ENCODE measurements at places on chromosomes 6 and 20.
A peak's percentile ranks its signal among the peaks of the same experiment; 100 is the strongest.

DNA sequence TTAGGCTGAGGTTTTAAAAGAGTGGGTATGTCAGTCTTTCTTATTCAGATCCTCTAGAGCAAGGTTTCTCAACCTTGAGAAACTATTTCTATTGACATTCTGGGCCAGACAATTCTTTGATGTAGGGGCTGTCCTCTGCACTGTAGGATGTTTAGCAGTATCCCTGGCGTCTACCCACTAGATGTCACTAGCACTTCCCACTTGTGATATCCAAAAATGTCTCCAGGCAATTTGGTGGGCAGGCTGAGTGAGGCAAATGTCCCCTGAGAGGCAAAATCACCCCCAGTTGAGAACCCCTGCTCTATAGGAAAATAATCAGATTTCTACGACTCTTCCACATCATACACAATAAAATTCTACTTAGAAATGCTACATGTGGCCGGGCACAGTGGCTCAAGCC, 7.7 kb upstream of the ZKSCAN8 start:
- DNase-seq, result peak; percentile 50

DNA sequence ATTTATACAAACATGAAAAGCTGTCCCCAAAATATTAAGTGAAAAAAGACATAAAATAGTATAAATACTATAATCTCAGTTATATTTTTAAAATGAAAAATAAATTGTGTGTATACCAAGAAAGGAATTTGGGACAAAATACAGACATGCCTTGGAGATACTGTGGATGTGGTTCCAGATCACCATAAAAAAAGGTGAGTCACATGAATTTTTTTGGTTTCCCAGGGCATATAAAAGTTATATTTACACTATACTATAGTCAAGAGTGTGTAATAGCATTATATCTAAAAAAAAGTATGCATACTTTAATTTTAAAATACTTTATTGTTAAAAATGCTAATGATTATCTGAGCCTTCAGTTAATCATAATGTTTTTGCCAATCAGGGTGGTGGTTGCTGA, 17.4 kb upstream of the SDHAF4 start:
- no peak for DNase-seq

DNA sequence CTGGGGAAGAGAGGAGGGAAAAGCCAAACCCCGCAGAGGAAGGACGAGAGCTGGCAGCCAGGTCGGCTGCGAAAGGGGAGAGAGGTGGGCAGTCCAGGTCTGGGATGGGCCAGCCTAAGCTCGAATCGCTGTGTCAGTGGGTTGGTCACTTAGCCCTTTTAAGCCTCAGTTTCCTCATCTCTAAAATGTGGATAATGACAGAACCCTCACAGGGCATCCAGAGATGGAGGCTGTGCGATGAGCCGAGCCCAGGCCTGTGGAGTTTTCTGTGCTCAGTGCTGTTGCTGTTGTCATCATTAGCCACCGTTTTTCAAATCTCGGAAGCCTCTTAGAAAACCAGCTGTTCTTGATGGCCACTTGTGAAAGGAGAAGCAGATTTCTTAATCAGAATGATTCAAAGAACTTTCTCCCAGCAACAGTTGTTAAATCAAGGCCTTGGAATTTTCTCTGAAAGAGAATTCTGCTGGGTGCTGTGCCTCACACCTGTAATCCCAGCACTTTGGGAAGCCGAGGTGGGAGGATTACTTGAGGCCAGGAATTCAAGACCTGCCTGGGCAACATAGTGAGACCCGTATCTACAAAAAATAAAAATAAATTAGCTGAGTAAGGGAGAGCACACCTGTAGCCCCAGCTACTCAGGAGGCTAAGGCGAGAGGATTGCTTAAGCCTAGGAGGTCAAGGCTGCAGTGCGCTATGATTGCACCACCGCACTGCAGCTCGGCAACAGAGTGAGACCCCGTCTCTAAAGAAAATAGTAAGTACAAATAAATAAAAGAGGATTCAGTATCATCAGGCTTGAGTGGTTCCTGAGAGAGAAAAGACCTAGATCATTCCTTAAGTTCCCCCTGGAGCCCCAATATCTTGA, 46.3 kb upstream of the ENTPD6 start:
- no peak for DNase-seq

DNA sequence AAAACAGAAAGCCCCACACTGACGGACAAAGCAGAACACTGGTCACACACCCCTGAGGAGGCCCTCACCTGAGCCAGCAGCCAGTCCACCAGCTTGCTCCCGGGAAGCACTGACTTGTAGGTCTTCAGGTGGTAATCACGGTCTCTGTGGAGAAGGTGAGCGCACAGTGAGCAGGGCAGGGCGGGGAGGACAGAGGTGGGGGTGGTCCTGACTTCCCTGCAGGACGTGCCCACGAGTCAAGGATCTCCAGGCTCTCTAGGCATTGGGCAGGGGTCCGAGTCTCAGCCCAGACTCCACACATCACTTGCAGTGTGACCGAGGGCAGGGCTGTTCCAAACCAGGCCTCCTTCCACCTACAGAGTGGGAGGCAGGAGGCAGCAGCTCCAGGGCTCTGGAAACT, 151.7 kb downstream of the PREX1 start:
- DNase-seq, result no peak

DNA sequence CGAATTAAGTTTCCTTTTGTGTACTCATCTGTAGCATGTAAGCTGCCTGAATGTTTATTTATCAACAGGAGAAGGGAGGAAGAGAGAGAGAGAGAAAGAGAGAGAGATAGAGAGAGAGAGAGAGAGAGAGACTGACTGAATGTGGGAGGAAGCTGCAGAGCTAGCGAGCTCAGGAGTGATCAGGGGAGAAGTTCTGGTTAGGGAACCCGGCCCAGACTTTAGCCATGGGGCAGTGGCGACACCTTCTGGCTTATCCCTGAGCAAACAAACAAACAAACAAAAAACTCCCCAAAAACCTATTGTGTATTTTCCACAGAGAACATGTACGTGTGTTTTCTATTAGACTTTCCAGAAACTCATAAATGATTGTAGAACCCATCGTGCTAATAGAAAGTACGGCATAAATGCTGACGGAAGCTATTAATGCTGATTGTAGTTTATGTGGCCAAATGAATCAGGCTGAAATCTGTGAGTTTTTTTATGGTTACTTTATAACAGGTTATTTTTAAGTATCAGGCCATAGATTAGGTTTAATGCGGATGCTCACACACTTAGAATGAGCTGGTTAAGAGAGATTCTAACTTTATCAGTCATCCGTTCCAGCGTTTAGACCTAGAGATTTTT, 92.8 kb downstream of the CLIC5 start:
- peak; percentile 55 for DNase-seq

DNA sequence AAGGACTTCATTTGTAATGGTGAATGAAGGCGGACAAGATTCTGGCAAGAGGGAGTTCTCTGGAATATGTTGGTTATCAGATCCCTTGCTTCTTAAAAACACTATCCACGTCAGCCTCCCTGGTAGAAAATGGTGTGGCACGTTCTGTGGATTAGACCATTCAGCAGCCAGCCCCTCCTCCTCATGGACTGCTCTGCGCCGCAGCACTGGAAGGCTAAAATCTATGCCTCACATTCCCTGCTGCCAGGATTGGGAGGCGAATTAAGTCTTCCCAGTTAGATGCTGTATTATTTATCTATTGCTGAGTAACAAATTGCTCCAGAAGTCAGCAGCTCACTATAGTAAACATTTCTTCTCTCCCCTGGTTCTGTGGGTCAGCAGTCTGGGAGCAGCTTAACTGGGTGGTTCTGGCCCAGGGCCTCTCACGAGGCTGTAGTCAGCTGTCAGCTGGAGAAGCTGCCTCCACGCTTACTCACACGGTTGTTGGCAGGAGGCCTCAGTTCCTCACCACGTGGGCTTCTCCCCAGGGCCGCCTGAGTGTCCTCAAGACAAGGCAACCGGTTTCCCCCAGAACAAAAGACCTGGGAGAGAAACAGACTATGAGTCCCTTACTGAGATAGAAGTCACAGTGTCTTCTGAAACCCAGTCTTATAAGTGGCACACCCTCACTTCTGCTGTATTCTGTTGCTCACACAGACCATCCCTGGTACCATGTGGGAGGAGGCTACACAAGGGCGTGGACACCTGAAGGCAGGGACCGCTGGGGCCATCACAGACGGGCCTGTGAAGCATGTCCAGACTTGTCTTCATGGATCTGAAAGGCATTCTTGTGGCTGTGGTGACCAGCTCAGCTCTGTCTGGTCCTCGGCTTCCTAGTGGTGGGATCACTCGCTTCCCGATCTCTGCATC, 101.0 kb downstream of the NRN1 start:
- no peak for DNase-seq

DNA sequence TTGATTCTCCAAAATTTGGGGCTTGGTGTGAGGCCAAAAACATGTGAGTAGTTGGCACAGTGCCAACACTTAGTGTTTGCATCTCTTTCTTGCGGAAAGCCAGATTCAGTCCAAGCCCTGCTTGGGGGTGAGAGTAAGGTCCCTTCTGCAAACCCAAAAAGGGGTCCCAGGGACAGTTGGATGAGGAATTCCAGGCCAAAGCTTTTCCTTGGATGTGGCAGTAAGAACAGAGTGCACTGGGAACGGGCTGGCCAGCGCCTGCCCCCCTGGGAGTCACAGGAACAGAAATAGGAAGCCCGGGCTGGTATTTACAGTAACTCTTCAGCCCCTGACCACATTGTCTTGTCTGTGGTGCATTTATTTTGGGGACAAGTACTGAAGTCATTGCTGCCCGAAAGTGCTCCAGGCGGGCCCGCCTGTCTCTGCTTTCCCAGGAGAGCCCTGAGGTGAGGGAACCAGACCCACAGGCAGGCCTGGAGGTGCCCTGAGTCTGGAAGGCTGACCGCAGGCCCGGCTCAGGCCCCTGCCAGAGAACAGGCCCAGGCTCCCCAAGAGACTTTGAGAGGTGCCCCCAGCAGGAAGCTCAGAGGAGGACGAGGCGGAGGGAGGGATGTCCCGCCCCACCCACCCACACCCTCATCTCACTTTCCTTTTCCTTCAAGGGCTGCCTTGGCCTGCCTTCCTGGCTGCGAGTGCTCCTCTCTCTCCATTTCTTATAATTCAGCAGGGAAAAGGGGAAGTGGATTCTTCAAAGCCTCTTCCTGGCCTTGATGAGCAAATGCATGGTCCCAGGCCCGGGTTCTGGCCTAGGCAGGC, 218.4 kb downstream of the MAFB start:
- DNase-seq, result peak; percentile 1

GRCh38 chr20:47574616-47575364, 73.1 kb downstream of the NCOA3 start:
- peak; percentile 58 for DNase-seq

- peak; percentile 99 for DNase-seq
Measured at GRCh38 chr20:44018259-44018941, 103.7 kb downstream of the TOX2 start.

DNA sequence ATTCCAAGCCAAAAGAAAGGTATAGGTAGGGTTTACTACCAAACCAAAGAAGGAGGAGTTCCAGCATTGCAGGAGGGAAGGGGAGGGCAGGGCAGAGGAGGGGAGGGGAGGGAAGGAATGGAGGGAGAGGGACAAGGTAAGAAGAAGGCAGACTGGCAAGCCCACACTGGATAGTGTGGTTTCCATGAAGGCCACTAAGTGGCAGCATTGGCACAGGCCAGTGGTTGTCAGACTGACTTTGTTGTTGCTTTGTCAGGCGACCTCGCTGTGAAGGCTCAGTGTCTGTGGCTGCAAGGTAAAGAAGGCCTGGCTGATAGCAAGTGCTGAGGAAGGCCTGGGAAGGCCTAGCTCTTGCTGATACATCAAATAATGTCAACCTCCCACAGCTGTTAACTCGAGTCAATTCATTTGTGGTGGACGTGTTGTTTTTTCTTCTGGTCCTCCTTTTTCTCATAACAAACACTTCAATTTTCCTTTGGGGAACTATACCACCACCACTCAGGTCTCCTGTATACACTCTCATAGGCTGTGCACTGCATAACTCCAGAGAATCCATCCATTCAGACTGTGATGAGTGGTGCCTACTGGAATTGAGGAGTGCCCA, 7.7 kb upstream of the ZNF334 start:
- peak; percentile 61 for DNase-seq

DNA sequence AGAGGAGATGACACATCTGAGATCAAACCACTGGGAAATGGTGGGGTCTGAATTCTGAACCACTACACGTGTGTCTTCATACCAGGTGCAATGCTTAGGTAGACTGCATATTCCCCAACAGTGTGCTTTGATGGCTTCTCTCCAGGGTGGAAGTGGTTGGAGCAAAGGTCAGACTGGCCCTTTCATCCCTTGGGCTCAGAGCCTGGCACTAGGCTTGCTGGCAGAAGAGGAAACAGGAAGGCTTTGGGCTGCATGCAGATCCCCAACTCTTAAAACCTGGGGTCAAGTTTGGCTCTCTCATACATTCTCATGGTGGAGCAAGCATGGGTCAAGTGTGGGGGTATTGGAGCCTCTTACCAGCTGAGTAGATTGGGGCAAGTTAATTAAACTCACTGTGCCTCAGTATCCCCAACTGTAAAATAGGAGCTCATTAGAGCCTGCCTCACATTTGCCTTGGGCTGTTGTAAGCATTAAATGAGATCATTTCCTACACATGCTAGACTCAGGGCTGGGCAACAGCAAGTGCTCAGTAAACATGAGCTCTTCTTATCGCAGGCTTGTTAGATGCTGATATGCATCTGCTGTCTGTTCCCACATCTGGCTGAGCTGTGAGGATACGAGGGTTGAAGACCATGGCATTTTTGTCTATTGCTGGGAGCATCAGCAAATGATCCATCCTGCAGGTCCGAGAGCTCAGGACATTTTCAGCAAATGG, 51.6 kb upstream of the FAM83D start:
- DNase-seq, result no peak

DNA sequence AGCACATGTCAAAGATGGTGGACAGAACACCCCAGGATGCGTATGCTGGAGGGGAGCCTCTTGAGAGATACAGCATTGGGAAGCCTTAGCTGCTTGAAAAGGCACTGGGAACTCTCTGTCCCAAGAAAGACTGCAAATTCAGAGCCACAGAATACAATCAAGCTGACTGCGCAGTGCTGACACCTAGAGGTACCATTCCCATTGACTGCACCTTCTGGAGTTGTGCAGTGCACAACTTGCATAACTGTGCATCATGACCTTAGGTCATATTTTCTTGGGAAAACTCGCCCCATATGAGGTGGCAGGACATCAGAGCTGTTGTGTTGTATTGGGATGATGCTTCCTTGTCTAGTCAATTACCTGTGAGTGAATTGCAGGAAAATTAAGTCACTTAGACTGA, 646.5 kb upstream of the NOX3 start:
- no peak for DNase-seq

DNA sequence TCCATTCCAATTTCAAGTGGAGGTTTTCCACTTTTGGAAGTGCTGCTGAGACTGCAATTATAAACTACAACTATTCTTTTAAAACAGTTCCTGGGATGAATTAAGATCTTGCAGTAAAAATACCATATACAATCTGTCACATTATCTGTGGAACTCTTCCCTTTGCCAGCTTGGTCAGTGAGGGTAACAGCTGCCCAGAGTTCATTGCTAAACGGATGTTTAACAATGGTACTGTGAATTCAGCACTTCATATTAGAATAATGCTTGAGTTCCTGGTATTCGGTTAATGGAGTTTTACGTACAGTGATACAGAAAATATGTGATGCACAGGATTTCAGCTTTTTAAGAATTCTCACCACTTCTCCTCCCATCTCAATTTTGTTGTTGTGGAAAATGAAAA, 51.5 kb downstream of the KCNS1 start:
- no peak for DNase-seq

DNA sequence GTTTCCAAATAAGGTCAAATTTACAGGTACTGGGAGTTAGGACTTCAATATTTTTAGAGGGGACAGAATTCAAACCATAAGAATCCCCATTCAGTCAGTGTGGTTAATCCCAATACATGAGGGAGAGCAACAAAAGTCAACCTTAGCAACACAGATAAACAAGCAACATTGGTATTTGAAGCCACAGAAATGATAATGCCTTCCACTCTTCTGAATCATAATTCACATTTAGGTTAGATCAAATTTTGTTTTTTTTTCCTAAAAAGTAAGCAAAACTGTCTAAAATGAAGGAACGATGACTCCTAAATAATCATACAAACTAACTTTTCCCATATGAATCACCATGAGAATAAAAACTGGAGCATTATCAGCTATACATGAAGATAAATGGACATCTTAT, 246.0 kb upstream of the TENT5A start:
- DNase-seq, result no peak

Measured in NCI-H1105 treated with DMSO at 0.1 percent for 48 hours (cell line).